ENCODE measurements at places on chromosomes 3 and 15.

GRCh38 chr3:157051055-157051454 lies 108.9 kb downstream of the CCNL1 start:
- DNase-seq, result no peak

DNA sequence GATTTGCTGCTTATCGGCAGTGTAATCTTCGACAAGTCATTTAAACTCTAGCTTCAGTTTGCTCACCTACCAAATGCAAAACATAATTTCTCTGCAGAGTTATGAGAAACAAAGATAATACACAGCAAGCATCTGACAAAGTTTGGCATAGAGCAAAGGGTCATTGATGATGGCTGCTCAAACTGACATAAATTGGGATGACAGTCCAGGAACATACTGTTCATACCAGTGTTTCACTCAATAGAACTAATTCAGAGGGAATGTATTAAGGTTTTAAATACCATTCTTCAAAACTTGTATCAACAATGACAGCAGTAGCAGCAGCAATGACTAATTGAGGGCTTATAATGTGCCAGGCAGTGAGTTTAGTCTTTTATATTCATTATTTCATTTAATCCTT lies 137.6 kb downstream of the SPATA16 start:
- no peak for DNase-seq

DNA sequence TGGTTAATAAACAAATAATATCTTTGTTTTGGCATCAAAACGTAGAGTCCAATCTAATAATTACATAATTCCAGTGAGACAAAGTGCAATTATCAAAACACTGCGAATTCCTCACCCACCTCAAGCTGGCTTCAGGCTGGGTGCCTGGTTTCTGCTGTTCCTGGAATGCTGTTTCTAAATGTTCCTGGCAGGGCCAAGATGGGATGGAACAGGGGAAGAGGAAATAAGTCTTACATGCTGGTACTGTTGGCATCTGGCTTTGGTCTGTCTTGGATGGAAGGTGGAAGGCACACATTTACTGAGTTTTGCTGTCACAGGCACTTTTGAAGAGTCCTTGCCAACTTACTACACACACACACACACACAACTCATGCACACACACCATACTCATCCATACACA lies 101.9 kb upstream of the SLCO3A1 start:
- DNase-seq, result no peak

GRCh38 chr15:41585127-41586047 lies 26.4 kb downstream of the TYRO3 start:
- DNase-seq, result peak; percentile 58

- no peak for DNase-seq
Measured at GRCh38 chr3:169362301-169362700, 301.2 kb downstream of the MECOM start.

DNA sequence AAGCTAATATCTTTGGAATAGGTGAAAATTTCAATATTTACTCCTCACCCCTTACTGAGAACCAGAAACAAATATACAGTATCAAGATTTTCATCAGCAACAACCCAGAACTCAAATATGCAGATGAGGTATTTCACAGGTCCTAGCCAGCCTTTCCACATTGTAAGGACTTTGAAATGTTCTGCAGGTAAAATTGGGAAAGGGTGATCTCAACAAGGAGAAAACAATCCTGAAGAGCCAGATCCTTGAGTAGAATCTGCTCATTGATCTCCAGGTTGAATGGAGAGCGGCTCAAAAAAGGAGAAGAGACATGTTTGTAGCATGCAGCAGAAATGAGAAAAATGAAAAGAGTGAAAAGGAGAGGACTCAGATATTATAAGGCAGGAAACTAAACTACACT lies 493.3 kb upstream of the NAALADL2 start:
- no peak for DNase-seq

DNA sequence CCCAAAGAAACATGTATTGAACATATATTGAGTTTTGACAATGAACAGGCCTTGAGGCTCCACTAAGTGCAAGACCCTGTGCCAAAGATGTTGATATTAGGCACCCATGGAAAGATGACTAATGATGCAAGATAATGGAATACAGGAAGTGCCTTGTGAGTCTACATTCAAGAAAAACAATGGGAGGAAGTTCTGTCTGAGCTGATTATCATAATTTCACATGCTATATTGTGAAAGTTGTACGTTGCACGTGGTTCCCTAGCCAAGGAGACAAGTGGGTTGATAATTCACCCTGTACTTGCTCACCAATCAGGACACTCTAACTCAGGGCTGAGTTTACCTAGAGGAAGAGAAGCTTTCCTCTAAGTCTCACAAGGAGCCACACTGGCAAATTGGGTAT lies 186.9 kb upstream of the STAC start:
- DNase-seq, result no peak

- DNase-seq, result no peak
Measured at GRCh38 chr15:87793725-87794124, 462.8 kb downstream of the NTRK3 start.

DNA sequence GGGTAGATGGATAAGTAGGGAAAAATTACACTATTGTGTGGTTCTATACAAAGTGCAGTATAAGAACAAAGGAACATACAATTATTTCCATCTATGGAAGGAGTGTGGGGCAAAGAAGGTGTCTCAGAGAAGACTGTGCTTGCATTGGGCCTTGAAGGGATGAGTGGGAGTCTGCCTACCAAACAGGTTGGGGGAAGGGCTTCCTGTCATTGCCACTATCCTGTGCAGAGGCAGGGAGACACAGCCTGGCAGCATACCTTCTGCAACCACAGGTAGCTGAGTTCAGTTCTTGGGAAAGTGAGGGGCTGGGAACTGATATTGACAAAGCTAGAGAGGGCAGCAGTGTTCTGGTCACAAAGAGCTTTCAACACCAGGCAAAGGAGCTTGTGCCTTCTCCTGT lies 3.4 kb downstream of the TIMP4 start:
- DNase-seq, result no peak

DNA sequence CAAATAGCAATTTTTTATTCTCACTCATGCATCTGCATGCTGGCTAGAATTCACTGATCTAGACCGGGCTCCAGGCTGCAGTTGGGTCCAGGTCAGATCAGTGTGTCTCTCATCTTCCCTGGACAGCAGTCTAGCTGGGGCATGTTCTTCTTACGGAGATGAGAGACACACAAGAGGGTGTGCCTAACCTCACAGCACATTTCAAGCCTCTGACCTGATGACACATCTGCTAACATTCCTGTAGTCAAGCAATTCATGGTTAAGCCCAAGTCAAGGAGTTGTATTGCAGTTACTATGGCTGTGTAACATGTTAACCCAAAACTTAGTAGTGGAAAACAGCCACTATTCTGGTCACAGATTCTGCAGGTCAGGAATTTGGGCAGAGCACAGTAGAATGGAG lies 13.1 kb downstream of the BSN start:
- no peak for DNase-seq

- no peak for DNase-seq
Measured at GRCh38 chr3:4765212-4765611, 214.0 kb upstream of the BHLHE40 start.

- DNase-seq, result no peak
Measured at GRCh38 chr3:50961386-50961785, 286.7 kb downstream of the DOCK3 start.

DNA sequence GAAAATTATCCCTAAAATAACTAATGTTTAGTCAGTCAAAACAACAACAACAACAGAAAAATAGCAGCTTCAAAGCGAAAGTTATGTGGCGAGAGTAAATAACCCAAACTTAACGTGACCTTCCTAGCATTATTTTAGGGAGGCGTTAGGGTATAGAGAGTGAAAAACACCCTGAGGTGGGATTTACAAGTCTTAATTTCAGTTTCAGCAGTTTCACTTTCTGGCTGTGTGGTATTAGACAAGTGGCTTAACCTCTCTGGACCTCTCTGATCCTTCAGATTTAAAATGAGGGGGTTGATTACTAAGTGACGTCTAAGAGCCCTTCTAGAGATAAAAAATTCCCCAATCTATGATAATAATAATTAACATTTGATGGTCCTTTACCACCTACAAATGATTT lies 291.2 kb downstream of the ZBTB20 start:
- DNase-seq, result no peak

GRCh38 chr3:117719316-117719926 lies 1009.8 kb downstream of the TUSC7 start:
- no peak for DNase-seq

DNA sequence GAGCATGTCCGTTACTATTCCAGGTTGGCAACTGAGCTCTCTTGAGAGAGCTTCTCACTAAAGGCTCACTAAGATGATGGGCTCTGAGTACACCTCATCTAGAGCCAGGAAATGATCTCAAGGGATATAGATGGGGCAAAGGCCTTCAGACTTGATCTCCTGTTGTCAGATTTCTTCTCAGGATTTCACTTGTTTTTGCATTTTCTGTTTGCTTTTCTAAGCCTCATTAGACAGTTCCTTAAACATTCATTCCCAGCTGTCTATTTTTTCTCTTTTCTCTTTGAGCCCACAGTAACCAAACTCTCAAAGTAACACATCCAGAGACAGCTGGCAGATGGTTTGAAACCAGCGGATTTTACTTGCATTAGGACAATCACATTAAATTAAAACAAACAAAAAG lies 28.4 kb upstream of the ARL8B start:
- DNase-seq, result no peak

- no peak for DNase-seq
Measured at GRCh38 chr15:46652266-46652665, 1017.4 kb downstream of the SQOR start.

GRCh38 chr15:35665896-35666536 lies 120.1 kb upstream of the DPH6 start:
- peak; percentile 42 for DNase-seq

- peak; percentile 34 for DNase-seq
Measured at GRCh38 chr3:134029734-134030378, at the start of gene SLCO2A1. TSS of gene SLCO2A1 (minus strand) at chr3:134029925. CDS start at chr3:134029802, 123 bp downstream.

- no peak for DNase-seq
Measured at GRCh38 chr3:156587760-156588069, 32.8 kb upstream of the SSR3 start.

GRCh38 chr3:23806534-23807423 lies 1.0 kb downstream of the UBE2E1 start:
- DNase-seq, result no peak

GRCh38 chr15:60115579-60116380 lies 111.7 kb downstream of the FOXB1 start:
- no peak for DNase-seq

DNA sequence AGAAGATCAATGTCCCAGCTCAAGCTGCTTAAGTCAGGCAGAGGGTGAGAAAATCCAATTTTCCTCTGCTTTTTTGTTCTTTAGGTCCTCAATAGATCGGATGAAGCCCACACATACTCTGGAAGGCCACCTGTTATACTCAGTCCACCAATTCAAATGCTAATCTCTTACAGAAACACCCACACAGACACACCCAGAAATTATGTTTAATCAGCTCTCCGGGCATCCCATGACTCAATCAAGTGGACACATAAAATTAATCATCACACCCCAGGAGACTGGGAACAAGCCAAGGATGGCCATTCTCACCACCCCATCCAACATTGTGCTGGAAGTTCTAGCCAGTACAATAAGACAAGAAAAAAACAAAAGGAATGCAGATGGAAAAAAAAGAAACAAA lies 67.8 kb upstream of the SLC24A5 start:
- DNase-seq, result no peak

Data from hindlimb muscle (tissue), 1 donor.